Activated CD4-positive, alpha-beta memory T cell treated with anti-CD3 and anti-CD28 coated beads for 36 hours (primary cell): ENCODE measurements at places on chromosomes 6 and 20.
A peak's percentile ranks its signal among the peaks of the same experiment; 100 is the strongest.

DNA sequence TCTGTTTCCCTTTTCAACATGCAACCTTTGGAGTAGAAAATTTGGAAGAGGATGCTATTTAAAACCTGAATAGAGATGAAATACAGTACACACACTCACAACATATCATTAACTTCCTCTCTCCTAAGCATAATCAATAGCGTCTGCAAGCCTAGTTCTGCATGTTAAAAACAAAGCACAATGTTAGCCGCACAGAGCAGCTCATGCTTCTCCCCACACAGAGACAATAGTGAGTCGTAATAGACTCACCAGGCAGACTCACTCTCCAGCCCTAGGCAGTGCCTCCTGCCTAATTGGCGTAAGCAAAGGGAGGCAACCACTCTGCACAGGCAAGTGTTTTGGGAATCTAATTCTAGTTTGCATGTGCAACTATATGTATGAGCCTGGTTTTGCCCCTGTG, 45.8 kb upstream of the ARID1B start:
- H3K4me1 ChIP-seq = peaks cover 2% of the 10 kb centered on the region
- no peak overlapping the region for H3K4me3 ChIP-seq
- H3K36me3 ChIP-seq = no peaks in the 10 kb centered on the region
- no peak for DNase-seq

- no peaks in the 10 kb centered on the region for H3K36me3 ChIP-seq
- no peaks in the 10 kb centered on the region for H3K4me1 ChIP-seq
- no peak overlapping the region for H3K4me3 ChIP-seq
- no peak for DNase-seq
- H3K27me3 ChIP-seq = peaks cover 2% of the 10 kb centered on the region
- no peak overlapping the region for H3K27ac ChIP-seq
Measured at GRCh38 chr6:2433266-2433665, 187.9 kb upstream of the GMDS start.

DNA sequence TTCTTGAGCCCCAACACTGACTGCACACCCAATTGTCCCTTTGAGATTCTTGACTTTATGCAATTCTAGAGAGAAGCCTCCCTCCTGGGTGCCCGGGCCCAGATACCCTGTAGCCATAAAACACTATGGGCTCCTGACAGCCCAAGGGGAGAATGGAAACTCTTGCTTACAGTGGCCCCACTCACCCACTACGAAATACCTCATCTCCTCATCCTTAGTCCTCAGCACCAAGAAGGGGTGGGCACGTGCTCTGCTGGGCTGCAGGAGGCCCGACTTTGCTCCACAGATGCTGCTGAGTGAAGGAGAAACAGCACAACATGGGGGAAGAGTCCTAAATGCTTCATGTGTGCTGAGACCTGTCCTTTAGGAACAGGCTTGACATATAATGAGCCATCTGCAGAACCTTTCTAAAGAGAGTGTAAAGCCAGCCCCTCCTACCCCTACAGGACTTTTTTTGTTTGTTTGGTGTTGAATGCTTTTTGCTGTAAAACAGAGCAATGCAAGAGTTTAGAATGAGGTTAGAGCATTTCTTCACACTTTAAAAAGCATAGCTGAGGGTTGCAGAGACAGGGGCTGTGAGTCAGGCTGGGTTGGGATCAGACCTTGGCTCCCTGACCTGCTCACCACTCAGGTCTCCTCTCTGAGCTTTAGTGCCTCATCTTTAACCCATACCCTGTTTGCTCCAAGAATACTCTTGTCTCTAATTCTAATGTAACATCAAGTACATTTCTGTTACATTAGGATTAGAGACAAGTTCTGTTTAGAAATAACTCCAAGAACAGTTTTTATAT, 17.6 kb upstream of the SIRPG start:
- H3K27ac ChIP-seq = peak overlapping the region; percentile 97
- H3K36me3 ChIP-seq = peaks cover 16% of the 10 kb centered on the region
- no peak for DNase-seq

DNA sequence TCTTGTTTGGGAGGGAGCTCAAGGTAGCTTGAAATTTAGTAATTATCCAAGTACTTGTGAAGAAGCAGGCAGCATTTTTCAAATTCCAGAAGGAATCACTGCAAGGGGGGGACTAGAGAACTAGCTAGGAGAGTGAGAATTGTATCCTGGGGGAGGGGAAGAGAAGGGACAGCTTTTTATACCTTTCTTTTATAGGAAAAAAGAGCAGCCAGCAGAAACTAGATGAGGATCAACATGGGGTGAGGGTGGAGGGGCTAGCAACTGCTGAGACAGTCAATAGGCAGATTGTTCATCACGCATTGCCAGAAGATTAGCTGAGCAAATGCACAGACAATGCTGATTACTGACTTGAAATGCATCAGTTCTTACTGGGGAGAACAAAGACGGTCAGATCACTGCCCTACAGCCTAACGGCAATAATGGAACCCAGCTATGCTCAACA, 514.3 kb upstream of the CITED2 start:
- no peak for DNase-seq
- H3K27me3 ChIP-seq = peaks cover 6% of the 10 kb centered on the region
- no peaks in the 10 kb centered on the region for H3K4me1 ChIP-seq
- H3K27ac ChIP-seq = no peak overlapping the region
- H3K4me3 ChIP-seq = no peak overlapping the region

- no peaks in the 10 kb centered on the region for H3K36me3 ChIP-seq
- no peaks in the 10 kb centered on the region for H3K4me1 ChIP-seq
- H3K27ac ChIP-seq = no peak overlapping the region
- peaks cover 14% of the 10 kb centered on the region for H3K27me3 ChIP-seq
- H3K4me3 ChIP-seq = no peak overlapping the region
Measured at GRCh38 chr6:145028144-145028818, 707.0 kb downstream of the EPM2A start.

- H3K27ac ChIP-seq = peak within 1 kb of the TSS; percentile 95
- H3K27me3 ChIP-seq = no peaks in the 10 kb centered on the region
- DNase-seq = peak; percentile 57
- peak within 1 kb of the TSS; percentile 91 for H3K4me3 ChIP-seq
Measured at GRCh38 chr6:125301435-125302391, at the start of gene HDDC2. TSS of gene HDDC2 (minus strand) at chr6:125301967. CDS start at chr6:125301932, 35 bp downstream.

DNA sequence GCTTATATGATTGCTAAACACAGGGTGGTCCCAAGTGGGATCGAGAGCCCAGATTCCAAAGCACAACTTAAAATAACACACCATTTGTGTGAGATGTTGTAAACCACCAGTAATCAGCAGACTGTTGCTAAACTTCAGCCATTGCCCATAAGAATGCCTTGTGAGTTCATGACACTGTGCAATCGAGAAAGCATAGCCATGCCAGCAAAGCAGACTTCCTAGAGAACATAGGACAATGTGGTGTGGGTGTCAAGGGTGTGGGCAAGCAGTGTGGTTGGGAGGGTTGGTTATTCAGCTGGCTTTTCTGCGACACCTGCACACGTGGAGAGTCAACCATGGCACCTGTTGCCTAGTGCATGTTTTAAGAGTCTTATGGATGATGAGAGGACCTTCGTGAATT, 16.1 kb upstream of the CALHM6 start:
- no peak overlapping the region for H3K4me3 ChIP-seq
- H3K27ac ChIP-seq = no peak overlapping the region
- no peak for DNase-seq
- H3K27me3 ChIP-seq = peaks cover 19% of the 10 kb centered on the region
- no peaks in the 10 kb centered on the region for H3K36me3 ChIP-seq

GRCh38 chr20:10681494-10681893, 7.7 kb upstream of the JAG1 start:
- H3K4me1 ChIP-seq = no peaks in the 10 kb centered on the region
- no peak overlapping the region for H3K4me3 ChIP-seq
- no peaks in the 10 kb centered on the region for H3K36me3 ChIP-seq
- H3K27ac ChIP-seq = no peak overlapping the region

- peak; percentile 14 for DNase-seq
- peaks cover 27% of the 10 kb centered on the region for H3K36me3 ChIP-seq
- H3K4me3 ChIP-seq = no peak overlapping the region
Measured at GRCh38 chr6:82182756-82183155, 64.8 kb downstream of the IBTK start.

DNA sequence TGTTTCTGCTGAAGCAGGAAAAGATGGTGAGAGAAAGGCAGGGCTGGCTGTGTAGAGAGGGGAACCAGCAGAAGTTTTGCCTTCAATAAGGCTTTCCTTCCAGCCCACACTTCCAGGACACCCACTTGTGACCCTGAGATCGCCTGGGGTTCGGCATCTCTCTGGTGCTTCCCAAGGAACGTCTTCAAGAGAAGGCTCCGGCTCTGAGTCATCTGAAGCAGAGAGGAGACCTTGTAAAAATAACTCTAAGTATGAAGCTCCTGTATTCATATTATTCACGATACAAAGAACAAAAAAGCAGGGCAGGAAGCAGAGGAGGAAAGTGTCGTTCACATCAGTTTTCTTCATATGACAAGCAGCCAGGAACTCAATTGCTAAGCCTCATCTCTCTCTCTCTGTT, 95.4 kb upstream of the MRPS10 start:
- peak overlapping the region; percentile 84 for H3K27ac ChIP-seq
- H3K4me1 ChIP-seq = peaks cover 53% of the 10 kb centered on the region
- peaks cover 6% of the 10 kb centered on the region for H3K36me3 ChIP-seq
- H3K27me3 ChIP-seq = no peaks in the 10 kb centered on the region

DNA sequence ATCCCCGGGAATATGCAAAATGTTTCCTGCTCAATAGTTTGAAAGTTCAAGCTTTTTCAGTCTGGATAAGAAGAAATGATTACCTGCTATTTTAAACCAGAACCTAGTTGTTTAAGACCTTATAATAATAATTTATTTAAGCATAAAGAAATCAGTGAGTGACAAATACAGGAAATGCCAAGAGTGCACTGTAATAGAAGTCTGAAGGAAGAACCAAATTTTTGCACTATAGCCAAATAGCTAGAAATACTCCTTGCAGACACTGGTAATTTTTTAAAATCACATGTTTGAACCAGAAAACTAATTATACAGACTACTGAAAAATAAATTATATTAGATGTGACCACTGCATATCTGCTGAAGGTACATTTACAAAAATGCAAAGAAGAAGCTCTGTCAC, 93.2 kb downstream of the MMS22L start:
- peaks cover 11% of the 10 kb centered on the region for H3K36me3 ChIP-seq
- H3K4me1 ChIP-seq = no peaks in the 10 kb centered on the region
- no peak overlapping the region for H3K27ac ChIP-seq
- H3K4me3 ChIP-seq = no peak overlapping the region
- no peaks in the 10 kb centered on the region for H3K27me3 ChIP-seq

DNA sequence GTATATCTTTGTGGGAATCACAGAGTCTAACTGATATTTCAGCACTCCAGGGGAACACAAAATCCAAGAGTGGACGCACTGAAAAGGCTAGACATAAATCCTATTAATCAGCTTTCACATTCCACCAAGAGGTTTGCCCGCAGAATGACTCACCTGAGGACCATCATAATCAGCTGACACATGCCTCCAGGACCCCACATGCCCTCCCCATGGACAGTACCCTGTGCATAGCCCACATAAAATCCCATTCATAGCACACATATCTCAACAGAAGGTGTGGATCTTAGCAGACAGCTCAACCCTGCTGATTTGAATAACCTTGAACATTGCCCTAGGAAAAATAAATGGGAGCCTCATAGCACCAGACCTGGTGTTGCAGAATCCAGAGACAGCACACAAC, 246.8 kb upstream of the TENT5A start:
- H3K4me1 ChIP-seq = no peaks in the 10 kb centered on the region
- H3K27ac ChIP-seq = no peak overlapping the region
- H3K4me3 ChIP-seq = no peak overlapping the region
- H3K27me3 ChIP-seq = no peaks in the 10 kb centered on the region
- no peaks in the 10 kb centered on the region for H3K36me3 ChIP-seq

DNA sequence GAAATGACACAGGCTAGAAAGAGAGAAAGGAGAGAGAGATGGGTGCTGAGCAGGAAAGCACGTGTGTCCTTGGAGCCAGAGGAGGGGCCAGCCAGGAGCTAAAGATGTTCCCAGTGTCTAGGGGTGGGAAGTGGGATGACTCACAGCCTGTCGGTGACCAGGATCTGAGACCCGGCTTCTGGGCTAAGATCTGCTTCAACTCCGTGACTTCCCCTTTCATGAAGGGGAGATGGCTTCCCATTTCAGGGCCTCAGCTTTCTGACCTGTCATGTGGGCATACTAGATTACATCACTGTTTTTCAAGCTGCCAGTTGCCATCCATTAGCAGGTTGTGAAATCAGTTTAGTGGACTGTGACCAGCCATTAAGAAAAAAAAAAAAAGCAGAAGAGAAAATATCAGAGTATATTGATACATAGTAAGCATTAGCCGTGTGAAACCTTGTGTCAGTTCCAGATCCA, 5.4 kb downstream of the TGM3 start:
- H3K4me1 ChIP-seq = peaks cover 3% of the 10 kb centered on the region
- no peak for DNase-seq
- no peak overlapping the region for H3K27ac ChIP-seq

GRCh38 chr6:160424256-160424655, 76.1 kb downstream of the SLC22A3 start:
- H3K4me1 ChIP-seq = peaks cover 13% of the 10 kb centered on the region
- no peak for DNase-seq
- H3K4me3 ChIP-seq = no peak overlapping the region
- H3K27me3 ChIP-seq = peaks cover 22% of the 10 kb centered on the region

DNA sequence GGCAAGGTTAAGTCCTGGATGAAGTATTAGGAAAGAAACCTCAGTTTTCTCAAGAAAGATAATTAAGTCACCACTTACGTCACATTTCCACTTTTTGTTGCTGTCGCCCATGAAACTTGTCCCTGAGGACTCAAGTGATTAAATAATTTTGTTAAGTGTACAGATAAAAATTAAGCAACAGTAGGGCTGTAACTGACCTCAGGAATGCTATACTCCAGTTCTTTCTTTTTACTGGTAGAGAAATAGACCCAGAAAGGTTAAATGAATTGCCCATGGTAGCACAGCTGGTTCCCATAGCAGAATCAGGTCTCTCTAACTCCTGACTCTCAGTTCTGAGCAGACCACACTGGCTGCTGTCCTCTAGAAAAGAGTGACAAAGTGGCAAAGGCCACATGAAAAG, 54.5 kb downstream of the CLIC5 start:
- no peaks in the 10 kb centered on the region for H3K27me3 ChIP-seq
- no peaks in the 10 kb centered on the region for H3K4me1 ChIP-seq
- no peak overlapping the region for H3K27ac ChIP-seq
- no peak for DNase-seq
- no peak overlapping the region for H3K4me3 ChIP-seq

DNA sequence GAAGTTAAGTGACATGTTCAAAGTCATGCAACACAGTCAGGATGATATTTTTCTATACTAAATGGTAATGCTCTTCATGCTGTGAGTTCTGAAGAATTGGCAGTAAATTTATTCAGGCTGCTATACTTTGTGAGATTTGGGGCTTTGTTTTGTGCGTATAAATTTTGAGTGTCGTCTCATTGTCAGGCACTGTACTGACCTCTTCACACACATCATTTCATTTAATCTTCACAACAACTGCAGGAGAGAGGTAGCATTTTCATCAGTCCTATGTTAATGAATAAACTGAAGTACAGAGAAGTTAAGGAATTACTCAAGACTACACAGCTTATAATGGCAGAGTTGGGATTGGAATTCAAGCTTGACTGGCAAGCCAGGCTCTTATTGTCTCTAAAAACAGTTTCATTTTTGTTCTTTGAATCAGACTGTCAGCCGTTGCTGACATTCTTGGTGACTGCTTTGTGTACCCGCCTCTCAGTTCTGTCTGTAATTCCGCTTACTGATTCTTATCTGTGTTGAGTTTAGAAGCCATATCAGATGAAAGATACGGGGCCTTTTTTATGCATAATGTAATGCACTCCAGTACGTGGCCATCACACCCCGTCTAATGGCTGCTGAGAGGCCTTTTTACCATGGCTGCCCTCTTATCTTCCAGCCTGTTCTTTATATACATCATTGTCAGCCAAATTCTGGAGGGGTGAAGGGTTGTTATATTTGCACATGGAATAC, 274.9 kb downstream of the UTRN start:
- peaks cover 34% of the 10 kb centered on the region for H3K4me1 ChIP-seq
- peak; percentile 45 for DNase-seq
- peak overlapping the region; percentile 56 for H3K4me3 ChIP-seq
- H3K27me3 ChIP-seq = no peaks in the 10 kb centered on the region
